ENCODE measurements at places on chromosomes 5 and 9.

GRCh38 chr5:106875591-106876297 lies 795.0 kb downstream of the EFNA5 start:
- DNase-seq = no peak

DNA sequence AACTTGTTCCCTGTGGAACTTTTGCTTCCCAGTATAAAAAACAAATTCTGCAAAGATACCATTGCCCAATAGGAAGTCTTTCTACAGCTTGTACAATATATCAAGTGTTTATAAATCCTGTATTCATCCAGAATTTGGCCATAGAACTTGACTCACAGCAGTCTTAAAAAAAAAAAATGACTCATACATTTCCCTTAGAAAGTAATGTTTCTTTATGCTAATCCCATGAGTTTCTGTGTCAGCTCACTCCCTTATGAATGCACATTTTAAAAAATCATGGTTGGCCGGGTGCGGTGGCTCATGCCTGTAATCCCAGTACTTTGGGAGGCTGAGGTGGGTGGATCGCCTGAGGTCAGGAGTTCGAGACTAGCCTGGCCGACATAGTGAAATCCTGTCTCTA lies 89.3 kb upstream of the DMRT1 start:
- DNase-seq = no peak

DNA sequence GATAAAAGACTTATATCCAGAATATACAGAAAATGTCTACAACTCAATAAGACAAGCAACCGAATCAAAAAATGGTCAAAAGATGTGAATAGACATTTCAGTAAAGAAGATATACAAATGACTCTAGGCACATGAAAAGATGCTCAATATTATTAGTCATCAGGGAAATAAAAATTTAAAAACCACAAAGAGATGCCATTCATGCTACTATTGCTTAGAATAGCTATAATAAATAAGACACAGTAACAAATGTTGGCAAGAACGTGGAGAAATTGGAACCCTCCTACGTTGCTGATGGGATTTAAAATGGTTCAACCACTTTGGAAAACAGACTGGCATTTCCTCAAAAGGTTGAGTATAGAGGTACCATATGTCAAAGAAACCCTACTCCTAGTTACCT lies 39.8 kb downstream of the POLK start:
- no peak for DNase-seq

DNA sequence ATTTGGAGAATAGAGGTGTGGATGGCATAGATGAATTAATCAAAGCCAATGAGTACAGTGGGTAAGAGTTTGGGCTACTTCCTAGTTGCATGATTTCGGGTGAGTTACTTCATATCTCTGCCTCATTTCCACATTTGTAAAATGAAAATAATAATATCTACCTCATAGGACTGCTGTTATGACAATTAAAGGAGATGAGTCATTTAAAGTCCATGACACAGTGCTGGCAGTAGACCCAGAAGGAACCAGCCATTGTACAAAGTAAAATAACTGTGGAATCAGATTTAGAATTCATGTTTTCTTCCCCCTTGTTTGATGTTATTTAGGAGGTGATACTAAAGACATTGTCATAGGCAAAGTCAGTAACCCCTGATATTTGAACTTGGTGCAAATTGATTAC lies 139.5 kb upstream of the SLC27A6 start:
- no peak for DNase-seq

- no peak for DNase-seq
Measured at GRCh38 chr5:89844548-89844947, 565.0 kb downstream of the CETN3 start.

GRCh38 chr9:125142560-125143376 lies 560 bp downstream of the SCAI start:
- no peak for DNase-seq

DNA sequence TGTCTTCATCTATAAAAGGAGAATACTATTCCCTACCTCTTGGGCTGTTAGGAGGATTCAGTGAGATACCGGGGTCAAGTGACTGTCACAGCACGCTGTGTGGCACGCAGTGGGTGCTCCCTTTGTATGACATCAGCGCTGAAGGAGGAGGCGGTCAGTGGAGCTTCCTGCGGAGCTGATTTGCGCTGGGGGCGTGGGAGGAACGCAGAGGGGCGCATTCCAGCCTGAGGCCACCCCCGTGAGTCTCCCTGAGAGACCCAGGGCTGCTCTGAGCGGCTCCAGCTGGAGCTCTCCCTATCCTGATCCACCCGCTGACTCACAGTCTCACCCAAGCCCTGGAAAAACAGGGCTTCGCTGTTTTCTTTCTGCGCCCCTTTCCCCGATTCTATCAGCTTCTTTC lies 24.3 kb upstream of the NEURL1B start:
- DNase-seq = no peak

DNA sequence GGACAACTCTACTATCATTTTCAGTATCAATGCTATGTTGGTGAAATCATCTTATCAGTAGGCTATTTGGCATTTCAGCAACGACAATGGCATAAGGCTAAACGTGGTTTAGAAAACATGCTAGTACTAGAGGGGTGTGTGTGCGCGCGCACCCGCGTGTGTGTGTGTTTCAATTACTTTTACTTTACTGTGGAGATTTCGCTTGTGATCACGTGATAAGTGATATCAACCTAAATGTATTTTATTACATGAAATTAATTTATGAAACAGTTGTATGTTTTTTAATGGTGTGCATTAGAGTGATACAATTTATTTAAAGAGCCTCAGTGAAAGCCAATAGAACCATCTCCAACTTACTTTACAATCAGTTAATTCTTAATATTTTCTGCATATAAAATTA lies 587.9 kb upstream of the ITGA1 start:
- DNase-seq = no peak

DNA sequence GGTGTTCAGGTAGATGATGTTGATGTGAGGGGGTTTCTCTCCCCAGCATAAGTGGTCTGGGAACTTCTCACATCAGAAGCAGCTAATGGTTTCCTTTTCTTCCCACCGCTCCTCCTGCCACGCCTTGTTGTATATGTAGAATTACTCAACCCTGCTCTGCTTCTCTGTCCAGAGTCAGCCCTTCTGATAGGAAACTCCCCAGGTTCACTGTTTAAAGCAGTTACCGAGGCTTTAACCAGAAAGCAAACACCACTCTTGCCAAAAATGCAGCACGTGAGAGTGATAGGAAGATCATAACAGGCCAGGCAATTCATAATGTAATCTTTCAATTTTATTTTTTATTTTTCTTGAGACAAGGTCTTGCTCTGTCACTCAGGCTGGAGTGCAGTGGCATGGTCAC lies 10.5 kb upstream of the TMEM252 start:
- DNase-seq = no peak

DNA sequence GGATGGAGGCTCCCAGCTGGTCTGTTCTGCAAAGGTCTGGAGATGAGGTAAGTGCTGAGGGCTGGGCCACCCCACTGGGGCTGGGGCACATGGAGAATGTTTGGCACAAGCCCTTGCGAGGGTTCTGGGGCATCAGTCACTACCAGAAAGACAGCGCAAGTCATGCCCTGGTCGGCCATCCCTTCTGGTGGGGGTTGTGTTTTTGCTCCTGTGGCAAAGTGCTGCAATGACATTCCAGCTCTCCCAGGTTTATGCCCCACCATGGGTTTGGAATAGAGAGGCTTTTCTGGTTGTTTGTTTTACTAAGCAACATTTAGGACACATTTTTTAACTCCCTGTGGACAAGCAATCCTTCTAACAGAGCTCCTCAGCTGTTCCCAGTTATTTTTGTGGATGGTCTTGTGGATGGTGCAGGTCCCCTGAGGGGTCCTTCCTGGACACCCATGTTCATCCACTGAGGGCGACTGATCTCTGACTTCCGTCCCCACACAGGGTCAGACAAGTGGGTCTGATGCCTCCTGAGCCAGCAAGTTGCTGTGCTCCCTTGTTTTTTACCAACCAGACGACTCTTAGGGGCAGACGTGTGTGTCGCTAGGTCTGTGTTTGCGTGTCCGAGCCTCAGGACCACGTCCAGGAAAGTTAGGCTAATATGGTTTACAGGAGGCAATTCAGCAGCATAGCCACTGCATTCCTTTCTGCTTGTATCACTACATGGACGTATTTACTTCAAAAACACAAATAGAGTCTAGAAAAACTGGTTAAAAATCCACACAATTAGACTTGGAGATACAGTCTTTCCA lies 64.9 kb upstream of the ECM2 start:
- no peak for DNase-seq

Data from DMS 273 treated with DMSO at 0.1 percent for 48 hours (cell line).